CD8-positive, alpha-beta memory T cell (primary cell): ENCODE measurements at places on chromosomes 7 and 10.

DNA sequence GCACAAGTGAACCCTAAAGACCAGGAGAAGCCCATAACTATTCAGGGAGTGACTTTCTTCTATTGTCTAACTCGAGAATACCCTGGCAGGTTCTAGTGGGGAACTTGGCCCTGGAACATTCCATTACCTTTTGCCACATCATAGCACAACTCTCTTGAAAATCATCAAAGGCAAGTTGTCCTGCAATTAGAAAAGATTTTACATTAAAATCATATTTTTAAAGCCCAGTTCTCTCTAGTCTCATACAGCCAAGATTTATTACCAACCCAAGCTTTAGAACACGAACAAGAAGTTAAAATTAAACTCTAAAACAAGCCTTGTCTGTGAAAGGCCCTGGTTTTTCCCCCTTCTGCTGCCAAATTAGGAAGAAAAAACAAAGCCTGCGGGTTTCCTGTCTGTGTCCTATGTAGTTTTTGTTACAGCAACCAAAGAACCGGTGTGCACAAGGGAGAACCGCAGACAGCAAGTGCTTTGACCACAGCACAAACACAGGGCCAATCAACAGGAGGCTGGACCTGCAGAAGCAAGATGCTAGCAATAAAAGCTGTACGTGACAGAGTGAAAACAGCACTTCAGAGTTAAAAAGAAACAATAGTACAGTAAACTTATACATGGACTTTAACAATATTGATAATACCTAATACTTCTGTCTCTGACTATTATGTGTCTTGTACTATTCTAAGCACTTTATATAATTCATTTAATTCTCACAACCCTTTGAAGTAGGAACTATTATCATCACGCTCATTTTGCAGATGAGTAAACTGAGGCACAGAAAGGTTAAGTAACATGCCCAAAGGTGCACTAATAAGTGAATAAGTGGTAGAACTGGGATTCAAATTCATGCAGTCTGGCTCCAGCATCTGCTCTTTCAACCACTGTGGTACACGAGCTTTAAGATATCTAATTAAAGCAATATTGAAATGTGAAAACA lies 65.8 kb downstream of the STK17A start:
- H3K4me3 ChIP-seq: peak overlapping the region; percentile 64
- no peaks in the 10 kb centered on the region for H3K36me3 ChIP-seq

GRCh38 chr10:101565936-101566332 lies 22.1 kb downstream of the POLL start:
- H3K36me3 ChIP-seq: no peaks in the 10 kb centered on the region
- H3K27ac ChIP-seq: no peak overlapping the region
- DNase-seq: no peak
- H3K27me3 ChIP-seq: peaks cover 36% of the 10 kb centered on the region
- peaks cover 14% of the 10 kb centered on the region for H3K4me1 ChIP-seq

DNA sequence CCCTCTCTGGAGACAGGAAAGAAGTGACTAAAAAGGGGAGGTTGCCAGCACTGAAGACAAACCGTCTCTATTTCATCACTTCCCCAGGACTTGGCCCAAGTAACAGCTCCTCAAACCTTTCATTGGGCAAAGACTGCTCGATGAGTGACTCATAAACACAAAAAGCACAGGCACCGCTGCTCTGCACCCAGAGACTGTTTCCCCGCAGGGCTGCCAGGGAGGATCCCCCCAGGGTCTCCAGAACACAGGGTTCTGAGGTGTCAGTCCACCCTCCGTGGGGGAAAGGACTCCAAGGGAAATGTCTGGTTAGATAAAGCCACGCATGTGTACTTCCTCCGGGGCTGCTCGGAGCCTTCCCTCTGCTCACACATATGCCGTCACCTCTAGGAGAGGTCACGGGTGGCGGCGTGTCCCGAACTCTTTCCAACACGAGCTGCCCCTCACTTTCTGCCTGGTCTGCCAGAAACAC lies 59.9 kb downstream of the INSIG1 start:
- no peaks in the 10 kb centered on the region for H3K4me1 ChIP-seq
- H3K27ac ChIP-seq: no peak overlapping the region
- H3K27me3 ChIP-seq: peaks cover 6% of the 10 kb centered on the region

- no peaks in the 10 kb centered on the region for H3K27me3 ChIP-seq
- H3K36me3 ChIP-seq: no peaks in the 10 kb centered on the region
- no peak overlapping the region for H3K4me3 ChIP-seq
Observed at GRCh38 chr10:3848005-3848774, 63.2 kb upstream of the KLF6 start.

GRCh38 chr10:129594811-129595210 lies 127.8 kb downstream of the MGMT start:
- no peak overlapping the region for H3K27ac ChIP-seq
- H3K4me3 ChIP-seq: no peak overlapping the region
- H3K27me3 ChIP-seq: no peaks in the 10 kb centered on the region
- no peak for DNase-seq

DNA sequence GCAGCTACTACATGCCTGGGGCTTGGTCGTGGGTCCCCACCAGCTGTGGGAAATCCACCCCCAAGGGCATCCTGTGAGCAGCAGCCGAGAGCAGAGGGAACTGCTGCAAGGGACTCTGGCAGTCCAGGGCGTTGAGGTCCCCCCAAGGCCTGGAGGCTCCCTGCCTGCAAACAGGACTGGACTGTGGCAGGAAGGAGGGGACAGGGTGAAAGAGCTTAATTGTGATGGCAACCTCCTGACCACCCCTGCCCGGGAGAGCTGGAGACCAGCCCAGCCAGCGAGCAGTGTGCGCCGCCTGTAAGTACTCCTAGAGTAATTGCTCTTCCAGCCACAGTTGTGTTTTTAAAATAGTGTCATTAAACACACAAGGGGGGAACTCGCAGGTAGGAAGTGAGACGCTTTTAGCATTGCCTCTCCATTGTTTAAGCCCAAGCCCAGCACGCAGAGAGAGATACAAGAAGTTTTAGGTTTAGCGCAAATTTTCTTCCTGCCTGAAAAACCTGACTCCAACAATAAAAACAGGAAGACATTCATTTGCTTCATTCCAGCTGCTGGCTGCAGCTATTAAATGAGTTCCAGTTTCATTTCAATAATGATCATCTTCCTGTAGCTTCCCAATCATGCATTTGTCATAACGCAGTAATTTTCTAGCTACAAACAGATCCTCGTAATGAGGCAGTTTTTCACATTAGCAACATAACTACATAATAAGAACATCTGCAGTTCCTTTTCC lies 111.1 kb downstream of the EBF3 start:
- H3K4me3 ChIP-seq: no peak overlapping the region
- no peak overlapping the region for H3K27ac ChIP-seq
- no peak for DNase-seq
- H3K36me3 ChIP-seq: no peaks in the 10 kb centered on the region
- H3K4me1 ChIP-seq: no peaks in the 10 kb centered on the region

DNA sequence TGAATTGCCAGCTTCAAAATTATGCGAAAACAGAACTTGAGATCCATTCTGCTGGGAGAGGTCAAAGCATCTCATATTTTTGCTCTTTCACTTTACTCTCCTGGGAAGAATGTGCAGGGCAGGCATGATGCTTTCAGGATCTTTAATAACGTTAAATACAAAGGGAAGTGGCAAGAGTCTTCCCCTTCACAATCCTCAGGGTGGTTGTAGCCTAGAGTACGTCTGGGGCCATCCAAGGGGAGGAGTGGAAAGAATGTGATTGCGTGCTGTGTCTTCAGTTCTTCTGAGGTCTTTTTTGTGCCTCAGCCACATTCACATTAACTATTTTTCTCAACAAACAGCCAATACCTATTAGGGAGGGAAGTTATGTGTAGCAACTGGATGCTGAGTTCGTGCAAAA lies 207.3 kb downstream of the HGF start:
- H3K4me3 ChIP-seq: no peak overlapping the region
- no peaks in the 10 kb centered on the region for H3K27me3 ChIP-seq
- no peaks in the 10 kb centered on the region for H3K36me3 ChIP-seq
- H3K27ac ChIP-seq: no peak overlapping the region

DNA sequence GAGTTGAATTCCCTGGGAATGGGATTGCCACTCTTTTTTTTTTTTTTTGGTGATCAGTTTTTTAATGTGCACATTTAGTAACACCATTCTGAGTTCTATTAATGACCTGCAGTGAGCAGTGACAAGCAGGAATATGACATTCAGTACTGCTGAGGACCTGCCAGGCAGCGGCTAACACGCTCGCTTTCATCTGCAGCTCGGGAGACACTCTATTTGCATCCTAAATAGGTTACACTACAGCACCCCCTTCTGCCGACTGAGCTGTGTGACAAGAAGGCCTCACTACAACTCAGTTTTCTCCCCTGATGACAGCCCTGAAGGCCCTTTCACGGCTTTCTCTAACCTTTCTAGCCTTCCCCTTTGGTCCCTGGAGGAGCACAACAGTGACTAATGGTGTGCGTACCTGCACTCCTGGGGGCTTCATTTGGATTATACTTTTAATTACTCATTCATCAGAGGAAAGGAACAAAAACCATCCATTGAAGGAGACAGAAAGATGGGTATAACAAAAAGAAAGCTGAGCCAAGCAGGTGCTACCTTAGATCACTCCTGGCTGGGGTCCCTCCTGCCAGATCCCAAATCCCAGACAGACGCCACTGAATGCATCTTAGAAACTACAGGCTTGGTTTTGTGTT lies 872.4 kb downstream of the LRMDA start:
- H3K4me3 ChIP-seq: no peak overlapping the region
- H3K4me1 ChIP-seq: no peaks in the 10 kb centered on the region
- no peaks in the 10 kb centered on the region for H3K27me3 ChIP-seq
- H3K36me3 ChIP-seq: no peaks in the 10 kb centered on the region

DNA sequence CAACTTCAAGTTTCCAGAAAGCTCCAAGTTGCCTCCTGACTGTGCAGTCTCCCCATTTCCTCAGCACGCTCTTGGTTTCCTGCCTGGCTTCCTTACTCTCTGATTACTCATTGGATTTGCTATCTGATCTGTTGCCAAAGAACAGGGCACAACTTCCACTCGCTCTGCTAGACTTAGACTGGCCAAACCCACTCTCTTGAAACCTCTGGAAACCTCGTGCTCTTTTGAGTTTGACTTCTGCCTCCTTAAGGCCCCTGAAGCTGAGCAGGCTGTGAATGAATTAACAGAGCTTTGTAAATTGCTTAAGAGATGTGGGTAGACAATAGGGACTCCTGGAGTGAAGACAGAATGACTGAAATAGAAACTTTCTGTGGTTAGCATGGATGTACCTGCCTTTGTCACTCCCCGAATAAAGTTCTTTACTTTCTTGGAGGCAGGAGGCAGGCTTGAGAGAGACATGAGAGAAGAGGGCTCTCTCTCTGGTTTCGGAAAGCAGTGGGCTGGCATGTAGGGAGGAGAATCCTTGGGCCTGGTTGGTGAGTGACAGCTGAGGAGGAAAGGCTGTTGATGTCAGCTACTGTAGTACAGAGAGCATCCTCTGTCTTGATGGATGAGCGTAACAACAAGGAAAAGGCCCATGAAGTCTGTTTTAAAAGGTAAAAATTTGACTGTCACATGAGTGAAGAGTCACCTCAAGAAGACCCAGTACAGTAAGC lies 70.8 kb downstream of the CHN2 start:
- no peak overlapping the region for H3K27ac ChIP-seq
- no peaks in the 10 kb centered on the region for H3K36me3 ChIP-seq
- DNase-seq: no peak

- no peaks in the 10 kb centered on the region for H3K4me1 ChIP-seq
- H3K36me3 ChIP-seq: no peaks in the 10 kb centered on the region
- H3K27me3 ChIP-seq: no peaks in the 10 kb centered on the region
- no peak overlapping the region for H3K4me3 ChIP-seq
- no peak overlapping the region for H3K27ac ChIP-seq
Observed at GRCh38 chr7:4800487-4800886, 25.1 kb downstream of the AP5Z1 start.

DNA sequence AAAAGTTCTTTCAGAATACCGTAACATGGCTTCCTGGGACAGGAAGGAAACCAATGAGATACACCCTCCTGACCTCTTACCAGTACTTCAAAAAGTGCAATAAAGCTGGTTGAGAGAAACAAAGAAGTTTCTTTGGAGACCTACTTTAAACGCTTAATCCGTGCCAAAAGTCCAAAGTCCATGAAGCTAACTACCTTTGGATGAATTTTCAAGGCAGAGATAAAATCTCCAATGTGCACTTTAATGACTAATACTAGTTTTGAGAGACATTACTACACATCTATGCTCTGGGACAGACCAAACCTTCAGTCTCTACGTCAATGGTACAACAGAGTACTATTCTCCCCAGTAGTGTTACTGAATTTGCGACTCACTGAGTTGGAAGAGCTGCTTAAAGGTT lies 46.1 kb downstream of the UBE2H start:
- no peaks in the 10 kb centered on the region for H3K27me3 ChIP-seq
- H3K4me3 ChIP-seq: peak overlapping the region; percentile 10
- H3K27ac ChIP-seq: no peak overlapping the region
- H3K36me3 ChIP-seq: no peaks in the 10 kb centered on the region
- DNase-seq: peak; percentile 57
- H3K4me1 ChIP-seq: peaks cover 70% of the 10 kb centered on the region

DNA sequence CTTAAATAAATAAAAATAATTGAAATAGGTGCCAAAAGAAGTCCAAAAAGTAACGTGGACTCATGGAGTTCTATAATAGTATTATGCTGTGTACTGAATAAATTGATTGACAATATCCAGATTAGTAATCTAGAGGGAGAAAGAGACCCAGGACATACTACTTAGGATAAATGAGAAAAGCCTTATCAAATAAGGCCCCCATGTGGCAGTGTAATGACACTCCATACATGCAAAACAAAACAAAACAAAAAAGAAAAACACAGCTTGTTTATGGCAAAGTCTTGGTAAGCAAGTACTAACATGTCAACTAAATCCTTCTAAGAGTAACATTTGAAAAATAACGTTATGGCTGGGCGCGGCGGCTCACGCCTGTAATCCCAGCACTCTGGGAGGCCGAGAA lies 3.6 kb upstream of the RUNDC3B start:
- H3K27ac ChIP-seq: no peak overlapping the region
- no peak overlapping the region for H3K4me3 ChIP-seq
- H3K36me3 ChIP-seq: no peaks in the 10 kb centered on the region
- no peak for DNase-seq
- no peaks in the 10 kb centered on the region for H3K27me3 ChIP-seq

- no peaks in the 10 kb centered on the region for H3K36me3 ChIP-seq
- H3K4me3 ChIP-seq: no peak overlapping the region
- H3K27me3 ChIP-seq: no peaks in the 10 kb centered on the region
- no peak overlapping the region for H3K27ac ChIP-seq
- DNase-seq: no peak
Observed at GRCh38 chr7:34036972-34037792, 131.8 kb downstream of the BMPER start.

- no peaks in the 10 kb centered on the region for H3K36me3 ChIP-seq
- H3K27ac ChIP-seq: no peak overlapping the region
- no peaks in the 10 kb centered on the region for H3K4me1 ChIP-seq
- no peaks in the 10 kb centered on the region for H3K27me3 ChIP-seq
- no peak overlapping the region for H3K4me3 ChIP-seq
Observed at GRCh38 chr7:131145026-131145425, 182.7 kb upstream of the MKLN1 start.

- H3K4me1 ChIP-seq: no peaks in the 10 kb centered on the region
- H3K36me3 ChIP-seq: no peaks in the 10 kb centered on the region
Observed at GRCh38 chr10:108465871-108466641, 1301.5 kb upstream of the SORCS1 start.

- no peak overlapping the region for H3K4me3 ChIP-seq
- H3K4me1 ChIP-seq: peaks cover 26% of the 10 kb centered on the region
- H3K27me3 ChIP-seq: no peaks in the 10 kb centered on the region
- no peak for DNase-seq
Observed at GRCh38 chr10:33252324-33252723, 82.1 kb downstream of the NRP1 start.
